ENCODE measurements at places on chromosomes 3 and 15.

DNA sequence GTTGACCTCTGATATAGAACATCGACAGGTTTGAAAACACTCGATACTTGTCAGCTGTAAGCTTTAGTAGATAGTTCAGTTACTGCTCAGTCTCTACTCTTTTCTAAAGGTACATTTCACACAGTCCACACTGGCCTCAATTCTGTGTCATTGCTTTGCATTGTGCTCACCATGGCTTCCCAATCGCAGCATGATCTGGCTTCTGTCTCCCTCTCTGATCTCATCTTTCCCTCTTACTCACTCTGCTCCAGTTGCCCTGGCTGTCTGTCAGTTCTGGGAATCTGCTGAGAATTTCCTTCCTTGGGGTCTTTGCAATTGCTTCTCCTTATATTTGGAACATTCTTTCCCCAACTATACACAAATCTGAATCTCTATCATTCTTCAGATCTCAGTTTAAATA lies 80.6 kb downstream of the GTF2E1 start:
- DNase-seq, result peak; percentile 20

DNA sequence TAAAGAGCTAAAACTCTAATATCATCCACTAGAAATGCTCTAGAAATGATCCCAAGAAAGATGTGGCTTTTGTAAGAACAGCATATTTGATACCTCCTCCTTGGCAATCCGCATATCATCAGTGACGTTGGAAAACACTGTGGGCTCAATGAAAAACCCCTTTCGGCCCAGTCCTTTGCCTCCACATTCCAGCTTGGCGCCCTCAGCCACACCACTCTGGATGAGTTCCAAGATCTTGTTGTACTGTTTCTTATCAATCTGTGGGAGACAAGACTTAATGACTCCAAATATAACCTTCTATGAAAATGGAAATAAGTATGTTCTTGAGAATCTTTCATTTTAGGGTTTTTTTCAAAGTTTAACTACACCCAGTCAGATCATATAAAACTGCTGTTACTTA lies 103.6 kb downstream of the ALDH1A2 start:
- peak; percentile 26 for DNase-seq

DNA sequence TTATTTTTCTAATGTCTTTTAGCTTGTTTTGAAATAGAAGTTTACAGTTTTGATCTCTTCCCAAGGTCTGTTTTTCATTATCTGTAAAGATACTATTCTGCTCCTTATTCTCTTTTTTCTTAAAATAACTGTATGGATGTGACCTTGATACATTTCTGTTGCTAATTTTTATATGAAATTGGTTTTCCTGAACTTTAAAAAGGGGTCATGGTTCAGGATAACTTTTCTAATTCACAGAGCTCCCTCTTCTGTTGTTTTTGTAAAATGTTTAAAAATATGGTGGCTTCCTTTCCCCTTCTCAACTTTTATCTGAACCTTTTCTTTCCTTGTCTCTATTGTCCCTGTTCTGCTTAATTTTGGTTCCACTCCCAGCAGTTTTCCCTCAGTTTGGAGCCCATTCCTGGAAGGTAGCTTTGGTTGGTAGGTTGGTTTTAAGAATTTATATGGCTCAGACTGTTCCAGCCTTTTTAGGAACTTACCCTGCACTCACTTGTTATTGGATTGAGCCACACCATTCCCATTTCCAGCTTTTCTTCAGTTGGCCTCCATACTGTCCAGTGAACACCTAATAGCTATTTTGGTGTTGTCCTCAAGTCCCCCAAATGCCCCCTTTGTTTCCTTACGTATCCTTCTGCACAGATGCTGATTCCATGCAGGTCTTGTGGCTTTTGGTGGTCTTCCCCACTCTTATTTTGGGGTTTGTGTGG lies 70.3 kb downstream of the SLMAP start:
- no peak for DNase-seq

GRCh38 chr15:67575039-67575502 lies 32.6 kb downstream of the MAP2K5 start:
- peak; percentile 29 for DNase-seq

- no peak for DNase-seq
Observed at GRCh38 chr15:77327168-77327567, 92.7 kb downstream of the PEAK1 start.

DNA sequence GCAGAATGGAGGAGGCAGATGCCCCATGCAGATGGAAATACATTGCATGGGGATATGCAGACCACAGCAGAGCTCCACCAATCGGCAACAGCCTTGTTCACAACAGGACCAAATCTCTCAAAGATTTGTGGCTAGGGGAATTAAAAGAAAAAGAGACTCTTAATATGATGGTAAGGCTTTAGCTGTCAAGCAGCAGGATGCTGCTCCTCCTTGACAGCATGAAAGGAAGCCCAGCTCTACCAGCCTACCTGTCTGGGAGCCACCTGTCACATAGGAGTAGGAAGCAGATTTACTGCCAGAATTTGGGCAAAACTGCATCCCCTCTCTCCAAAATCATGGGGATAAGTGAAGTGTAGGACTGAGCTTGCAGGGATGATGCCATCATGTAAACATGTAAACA lies 769.6 kb upstream of the ARPP21 start:
- DNase-seq, result no peak

GRCh38 chr15:75211436-75212199 lies 9.9 kb downstream of the C15orf39 start:
- DNase-seq, result no peak

- DNase-seq, result no peak
Observed at GRCh38 chr3:45590822-45591546, 3.6 kb upstream of the LIMD1 start.

GRCh38 chr3:194676471-194676870 lies 4.5 kb upstream of the LSG1 start:
- no peak for DNase-seq

- no peak for DNase-seq
Observed at GRCh38 chr3:161474741-161475140, 21.9 kb upstream of the OTOL1 start.

DNA sequence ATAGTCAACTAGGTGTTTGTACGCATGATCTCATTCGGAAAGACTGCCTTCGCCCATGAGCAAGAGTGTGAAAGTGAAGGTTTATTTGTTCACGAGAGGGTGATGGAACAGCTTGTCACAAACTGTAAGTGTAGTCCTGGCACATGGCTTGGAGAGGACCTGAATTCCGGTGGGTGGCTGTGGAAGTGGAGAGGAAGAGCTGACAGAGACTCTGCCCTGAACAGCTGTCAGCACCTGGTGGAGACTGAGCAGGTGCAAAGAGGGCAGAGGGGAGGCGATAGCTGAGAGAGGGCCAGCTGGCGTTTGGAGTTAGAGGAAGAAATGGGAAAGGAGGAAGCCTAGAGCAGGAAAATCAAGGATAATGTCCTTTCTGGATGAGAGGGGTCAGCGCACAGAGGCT lies 155.7 kb downstream of the EEFSEC start:
- no peak for DNase-seq

- no peak for DNase-seq
Observed at GRCh38 chr15:94287794-94288246, 56.5 kb downstream of the MCTP2 start.

DNA sequence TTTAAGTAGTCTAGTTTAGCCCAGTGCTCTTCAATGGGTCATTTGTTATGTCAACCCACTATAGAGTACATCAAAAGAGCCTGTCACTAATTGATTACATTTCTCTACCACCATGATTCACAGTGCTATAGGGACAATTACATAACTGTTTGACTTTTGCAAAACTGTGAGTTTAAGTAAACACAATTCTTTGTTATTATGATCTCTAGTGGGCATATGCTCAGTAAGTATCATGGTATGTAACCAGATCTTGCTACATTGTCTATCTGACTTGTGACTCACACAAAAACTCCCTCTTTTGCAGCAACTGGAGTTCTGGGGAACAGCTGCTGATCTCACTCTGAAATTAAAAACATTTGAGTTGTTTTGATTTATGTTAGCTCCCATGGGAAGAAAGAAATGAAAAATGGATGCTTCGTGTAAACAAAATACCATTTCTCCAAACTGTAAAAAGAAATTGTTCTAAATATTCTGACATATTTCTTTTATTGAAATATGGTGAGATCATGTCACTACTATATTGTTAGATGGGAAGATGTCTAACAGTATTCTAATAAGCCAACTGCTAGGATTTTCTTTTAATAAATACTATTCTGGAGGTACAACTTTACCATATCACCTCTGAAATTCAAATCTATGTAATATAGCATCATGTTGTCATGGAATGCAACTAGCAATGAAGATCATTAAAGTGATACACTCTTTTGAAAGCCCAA lies 470.4 kb downstream of the ROBO1 start:
- DNase-seq, result peak; percentile 77

DNA sequence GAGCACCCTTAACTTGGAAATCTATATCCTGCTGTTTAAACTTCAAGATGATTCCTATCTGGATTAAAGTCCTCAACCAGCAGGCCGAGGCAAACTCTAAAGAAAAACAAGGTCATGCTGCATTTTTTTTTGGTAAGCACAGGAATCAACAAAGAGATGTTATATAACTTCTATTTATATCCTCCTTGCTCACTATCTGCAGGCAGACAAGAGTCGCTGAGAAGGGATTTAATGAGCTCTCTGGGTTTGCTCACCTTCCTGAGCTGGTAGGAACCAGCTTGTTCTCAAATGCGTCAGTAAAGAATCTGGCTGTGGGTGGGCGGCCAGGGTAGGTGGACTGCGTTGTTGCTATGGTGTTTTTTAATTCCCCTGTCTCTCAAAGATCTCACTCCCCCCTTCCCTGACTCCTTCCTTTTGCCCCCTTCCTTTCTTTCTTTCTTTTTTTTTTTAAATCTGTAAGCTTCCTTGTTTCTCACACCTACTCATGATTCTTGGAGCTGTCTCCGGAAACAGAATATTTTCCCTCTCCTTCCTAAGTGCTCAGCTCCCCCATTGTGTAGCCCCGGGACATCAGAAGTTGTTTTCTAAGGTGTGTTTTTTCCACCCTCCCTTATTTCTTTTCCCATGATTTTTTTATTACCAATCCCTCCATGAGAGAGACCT lies 228.8 kb upstream of the BHLHE40 start:
- DNase-seq, result peak; percentile 80

DNA sequence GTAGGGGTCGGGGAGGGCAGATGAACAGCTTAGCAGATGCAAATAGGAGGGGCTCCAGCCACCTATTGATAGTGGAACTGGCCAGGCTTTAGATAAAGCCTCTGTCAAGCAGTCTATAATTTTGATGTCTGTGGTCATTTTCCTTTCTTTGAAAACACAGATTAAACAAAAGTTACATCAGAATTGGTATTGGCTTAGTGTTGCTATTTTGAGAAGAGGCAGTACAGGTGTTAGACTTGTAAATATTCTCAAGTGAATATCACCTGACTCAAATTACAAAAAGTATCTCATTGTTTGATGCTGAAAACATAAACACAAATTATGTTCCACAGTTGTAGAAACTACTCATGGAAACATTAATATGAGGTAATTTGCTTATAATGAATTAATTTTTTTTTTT lies 18.1 kb downstream of the GHRL start:
- no peak for DNase-seq

DNA sequence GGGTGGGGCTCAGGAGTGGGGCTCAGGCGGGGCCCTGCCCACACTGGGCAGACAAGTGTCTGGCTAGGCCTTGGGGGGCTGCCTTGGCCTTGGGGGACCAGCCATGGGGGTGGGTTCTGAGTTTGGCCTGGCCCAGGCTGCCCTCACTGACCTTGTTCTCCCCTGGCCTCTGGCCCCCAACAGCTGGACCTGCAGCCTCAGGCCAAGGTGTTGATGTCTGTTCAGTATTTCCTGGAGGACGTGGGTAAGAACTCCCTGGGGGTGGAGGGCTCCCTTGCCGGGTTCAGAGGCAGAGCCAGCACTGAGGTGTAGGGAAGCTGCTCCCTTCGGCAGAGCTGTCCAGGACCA lies 20.0 kb downstream of the PRKCD start:
- DNase-seq, result no peak

DNA sequence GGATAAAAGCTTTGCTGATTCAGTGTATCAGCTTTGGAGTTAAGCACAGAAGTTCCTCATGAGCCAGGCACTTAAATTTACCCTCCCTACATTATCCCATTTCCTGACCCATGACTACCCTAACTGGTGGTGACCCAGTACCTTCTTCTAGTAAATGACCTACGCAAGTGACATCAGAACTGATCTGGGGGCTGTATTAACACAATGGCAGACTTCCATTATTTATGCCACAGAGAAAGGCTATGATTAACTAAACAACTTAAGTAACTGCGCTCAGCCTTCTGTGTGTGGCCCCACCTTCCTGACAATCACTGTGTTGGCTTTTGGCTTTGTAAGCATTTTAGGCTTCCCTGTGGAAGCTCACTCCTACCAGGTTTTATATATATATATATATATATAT lies 1.9 kb downstream of the MB21D2 start:
- peak; percentile 19 for DNase-seq

DNA sequence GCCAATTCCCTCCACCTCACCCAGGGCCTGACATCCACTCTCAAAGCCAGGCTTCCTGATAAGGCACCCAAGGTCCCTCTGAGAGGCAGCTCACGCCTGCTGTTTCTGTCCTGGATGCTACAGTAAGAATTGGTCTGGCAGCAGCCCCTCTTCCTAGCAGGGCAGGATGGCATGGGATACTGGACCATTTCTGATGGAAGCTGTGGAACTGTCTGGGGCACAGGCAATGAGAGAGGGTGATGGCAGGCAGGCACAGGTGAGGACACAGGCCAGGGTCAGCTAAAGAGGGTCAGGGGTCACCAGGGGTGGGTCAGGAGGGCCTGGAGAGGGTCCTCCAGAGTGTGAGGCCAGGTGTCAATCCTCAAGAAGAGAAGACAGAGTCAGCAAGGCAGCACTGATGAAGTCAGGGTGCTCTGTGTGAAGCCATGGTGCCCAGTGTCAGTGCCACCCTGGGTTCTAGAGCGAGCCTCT lies 41.9 kb upstream of the SLC41A3 start:
- DNase-seq, result no peak

DNA sequence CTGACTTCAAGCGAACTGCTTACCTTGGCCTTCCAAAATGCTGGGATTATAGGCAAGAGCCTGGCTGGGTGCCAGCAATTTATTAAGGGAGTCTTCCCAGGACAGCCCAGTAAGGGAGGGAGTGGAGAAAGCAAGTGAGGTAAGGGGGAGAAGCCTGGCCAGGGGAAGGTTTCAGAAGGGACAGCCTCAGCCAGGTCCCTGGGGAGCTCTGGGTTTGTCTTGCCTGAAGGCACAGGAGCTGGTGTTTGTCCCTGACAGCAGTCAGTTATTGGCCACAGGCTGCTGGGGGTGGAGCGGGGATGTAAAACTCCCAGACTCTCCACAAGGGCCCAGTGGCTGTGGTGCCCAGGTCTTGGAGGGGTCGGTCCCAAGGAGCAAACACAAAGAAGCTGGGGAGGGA lies 33.0 kb upstream of the CDCP1 start:
- DNase-seq, result no peak

GRCh38 chr3:174767406-174767805 lies 91.7 kb upstream of the NAALADL2 start:
- no peak for DNase-seq
